ENCODE measurements at places on chromosomes 3 and 15. TPM values are rescaled to one million over a fixed set of nuclear protein-coding genes. Genes with fewer than 3 reads are reported as not detected.

Gene KCNMB2
- total RNA-seq: not detected

Gene ELP6
- 17.9 TPM for total RNA-seq

Gene DCP1A
- total RNA-seq: 17.0 TPM

GRCh38 chr3:115549071-115549470 is 74.2 kb upstream of the GAP43 start:
- no peak for DNase-seq

DNA sequence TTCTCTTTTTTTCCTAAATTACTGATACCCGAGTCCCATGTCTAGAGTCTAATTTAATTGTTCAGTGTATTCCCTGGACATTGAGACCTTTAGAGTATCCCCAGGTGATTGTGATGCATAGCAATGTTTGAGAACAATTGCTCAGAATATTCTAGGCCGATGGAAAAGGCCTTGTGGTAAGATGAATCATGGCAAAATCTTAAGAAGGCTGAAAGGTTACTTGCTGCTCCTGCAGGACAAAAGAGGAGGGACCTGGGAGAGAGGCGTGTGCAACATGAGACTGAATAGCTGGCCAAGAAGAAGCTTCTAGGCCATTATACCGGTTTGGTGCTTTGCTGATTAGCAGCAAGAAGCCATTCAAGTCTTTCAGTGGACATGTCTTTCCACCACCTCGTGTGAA is 256.6 kb downstream of the ROBO2 start:
- no peak for DNase-seq

DNA sequence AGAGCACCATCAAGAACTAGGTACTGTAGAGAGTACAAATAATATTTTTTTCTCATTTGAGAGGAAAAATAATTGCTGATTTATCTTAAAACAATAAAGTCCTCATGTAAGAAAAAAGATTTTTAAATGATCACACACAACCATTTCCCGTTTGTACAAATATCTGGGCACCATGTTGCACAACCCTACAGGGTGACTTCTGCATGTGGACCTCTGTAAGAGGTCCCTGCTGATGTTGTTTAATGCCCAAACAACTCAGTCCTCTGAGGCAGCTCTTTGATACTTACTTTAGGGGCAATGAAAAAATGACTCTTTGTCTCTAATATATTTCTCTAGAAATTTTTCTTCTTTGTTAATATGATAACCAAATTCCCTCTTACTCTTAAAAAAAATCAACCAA is 168.1 kb upstream of the SATB1 start:
- DNase-seq: no peak

GRCh38 chr15:48447657-48448056 is 116.4 kb downstream of the DUT start:
- no peak for DNase-seq

DNA sequence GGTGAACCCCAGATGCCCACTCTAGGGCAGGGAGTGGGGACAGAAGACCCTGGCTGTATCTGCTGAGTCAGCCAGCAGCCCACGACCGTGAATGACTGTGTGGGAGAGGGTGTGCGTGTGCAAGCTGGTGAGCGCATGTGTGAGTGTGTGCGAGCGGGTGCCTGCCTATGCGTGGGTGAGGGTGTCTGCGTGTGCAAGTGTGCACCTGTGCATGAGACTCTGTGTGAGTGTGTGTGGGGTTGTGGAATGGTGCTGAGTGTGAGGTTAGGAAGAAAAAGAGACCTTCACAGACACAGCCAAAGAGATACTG is 149.2 kb downstream of the RAB11A start:
- DNase-seq: no peak

- no peak for DNase-seq
Observed at GRCh38 chr3:25967385-25967784, 177.5 kb downstream of the OXSM start.

- no peak for DNase-seq
Observed at GRCh38 chr15:26443321-26443720, 329.5 kb downstream of the GABRB3 start.

Data from psoas muscle (tissue), 8 donors.